Fibroblast of upper back skin (primary cell): ENCODE measurements at places on chromosomes 6 and 20.
A peak's percentile ranks its signal among the peaks of the same experiment; 100 is the strongest.

GRCh38 chr6:147941143-147941542 lies 401.5 kb upstream of the SASH1 start:
- peak; percentile 80 for DNase-seq

DNA sequence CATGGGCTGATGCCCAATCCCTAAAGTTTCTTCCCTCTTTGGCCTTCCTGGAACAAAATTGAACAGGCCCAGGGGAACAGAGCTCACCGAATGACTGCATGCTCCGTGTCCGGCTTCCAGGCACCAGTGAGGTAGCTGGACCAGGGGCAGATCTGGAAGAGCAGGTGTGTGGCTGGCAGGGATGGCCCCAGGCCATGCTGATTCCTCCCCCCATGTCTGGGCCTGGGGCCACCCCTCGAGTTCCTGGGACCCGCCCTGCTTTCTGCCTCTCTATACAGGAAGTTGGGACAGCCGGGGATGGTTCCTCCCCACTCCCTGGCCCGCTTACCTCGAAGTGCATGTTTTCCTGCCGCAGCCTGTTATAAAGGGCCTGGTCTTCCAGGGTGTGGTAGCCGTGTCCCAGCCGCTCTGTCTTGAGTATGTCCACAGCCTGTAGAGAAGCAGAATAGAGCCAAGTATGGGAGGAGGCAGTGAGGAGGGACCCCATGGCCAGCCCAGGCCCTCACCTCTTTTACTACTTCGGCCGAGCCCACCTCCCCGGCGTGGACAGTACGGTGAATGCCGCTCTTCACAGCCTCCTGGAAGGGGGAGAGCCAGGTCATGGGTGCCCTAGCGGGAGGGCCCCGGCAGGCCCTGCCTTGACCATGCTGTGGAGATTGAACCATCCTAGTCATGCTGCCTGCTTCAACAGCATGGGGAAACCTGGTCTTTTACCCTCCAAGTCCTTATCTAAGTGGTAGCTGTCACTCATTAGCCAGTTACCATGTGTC lies 28.8 kb downstream of the ADA start:
- no peak for DNase-seq

GRCh38 chr6:166382500-166382932 lies 224 bp downstream of the MPC1 start:
- DNase-seq: no peak

DNA sequence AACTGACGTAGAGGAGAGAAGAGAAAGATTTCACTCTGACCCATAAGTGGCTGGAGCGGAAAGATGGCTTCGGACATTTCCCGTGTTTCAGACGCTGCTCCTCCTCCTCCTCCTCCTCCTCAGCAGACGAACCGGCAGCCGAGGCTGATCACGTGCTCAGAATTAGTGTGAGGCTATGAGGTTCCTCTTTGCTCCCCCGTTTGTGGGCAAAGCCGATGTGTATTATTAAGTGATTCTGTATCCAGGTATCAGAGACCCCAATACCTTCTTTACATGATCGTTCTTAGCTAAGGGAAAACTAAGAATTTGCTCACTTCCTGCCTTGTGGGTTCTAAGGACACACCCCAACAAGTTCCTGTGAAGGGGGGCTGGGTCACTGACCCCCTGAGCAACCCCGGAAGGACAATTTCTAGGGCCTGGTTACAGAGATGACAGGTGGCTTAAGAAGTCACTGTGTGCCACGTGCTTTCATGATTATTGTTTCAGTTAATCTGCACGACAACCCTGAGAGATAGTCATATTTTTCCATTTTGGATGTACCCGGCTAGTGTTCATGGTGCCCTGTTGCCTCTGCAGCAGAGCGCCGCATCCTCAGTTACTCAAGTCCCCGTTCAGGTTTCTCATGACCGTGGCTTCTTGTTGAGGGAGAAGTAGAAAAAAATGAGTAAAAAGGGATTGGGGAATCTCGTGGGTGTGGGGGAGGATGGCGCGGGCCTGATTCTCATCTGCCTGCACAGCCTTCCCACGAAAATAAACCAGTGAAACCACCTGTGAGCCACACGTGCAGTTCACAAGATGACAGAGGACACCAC lies 671.8 kb downstream of the QKI start:
- no peak for DNase-seq

DNA sequence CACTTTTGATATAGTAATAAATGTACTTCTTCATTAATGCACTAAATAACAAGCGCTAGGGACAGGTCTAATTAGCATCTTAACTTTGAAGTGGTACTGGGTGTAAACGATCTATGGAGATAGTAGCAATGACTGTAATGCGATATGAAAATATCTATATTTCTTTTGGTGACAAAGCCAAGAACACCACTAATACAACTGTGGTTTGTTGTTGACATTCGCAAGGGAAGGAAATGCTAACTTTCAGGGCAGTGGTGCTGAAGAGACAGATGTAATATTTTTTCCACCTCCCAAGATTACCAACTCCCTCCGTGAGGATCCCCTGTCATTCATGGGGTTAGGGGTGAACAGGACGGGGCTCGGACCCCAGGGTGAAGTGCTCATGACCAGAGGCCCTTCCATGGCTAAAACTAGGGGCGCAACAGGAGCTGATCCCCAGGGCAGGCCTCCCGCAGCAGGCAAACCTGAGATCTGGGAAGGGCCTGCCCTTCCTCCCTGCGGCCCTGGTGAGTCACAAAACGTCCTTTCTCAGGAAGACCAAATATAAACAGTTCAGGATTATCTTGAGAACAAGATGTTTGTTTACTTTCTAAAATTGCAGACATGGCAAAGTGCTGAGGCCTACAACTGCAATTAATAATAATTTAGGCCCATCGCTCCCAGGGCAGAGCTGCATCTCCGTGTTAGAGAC lies 65.0 kb upstream of the TOX2 start:
- no peak for DNase-seq

DNA sequence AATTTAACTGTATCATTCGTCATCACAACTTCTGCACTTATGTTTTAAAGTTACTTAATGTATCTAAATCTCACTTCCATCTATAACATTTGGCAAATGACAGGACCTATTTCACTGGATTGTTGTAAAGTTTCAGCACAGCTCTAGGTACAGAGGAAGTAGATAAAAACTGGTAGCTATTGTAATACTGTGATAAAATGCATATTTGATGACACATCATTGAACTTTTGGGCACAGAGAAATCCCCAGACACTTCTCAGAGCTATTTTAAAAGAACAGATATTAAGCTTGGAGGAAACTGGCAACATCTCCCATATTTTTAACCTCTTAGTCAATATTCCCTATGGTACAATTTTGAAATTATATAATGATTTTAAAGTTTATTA lies 138.7 kb downstream of the RFPL4B start:
- DNase-seq: peak; percentile 64

DNA sequence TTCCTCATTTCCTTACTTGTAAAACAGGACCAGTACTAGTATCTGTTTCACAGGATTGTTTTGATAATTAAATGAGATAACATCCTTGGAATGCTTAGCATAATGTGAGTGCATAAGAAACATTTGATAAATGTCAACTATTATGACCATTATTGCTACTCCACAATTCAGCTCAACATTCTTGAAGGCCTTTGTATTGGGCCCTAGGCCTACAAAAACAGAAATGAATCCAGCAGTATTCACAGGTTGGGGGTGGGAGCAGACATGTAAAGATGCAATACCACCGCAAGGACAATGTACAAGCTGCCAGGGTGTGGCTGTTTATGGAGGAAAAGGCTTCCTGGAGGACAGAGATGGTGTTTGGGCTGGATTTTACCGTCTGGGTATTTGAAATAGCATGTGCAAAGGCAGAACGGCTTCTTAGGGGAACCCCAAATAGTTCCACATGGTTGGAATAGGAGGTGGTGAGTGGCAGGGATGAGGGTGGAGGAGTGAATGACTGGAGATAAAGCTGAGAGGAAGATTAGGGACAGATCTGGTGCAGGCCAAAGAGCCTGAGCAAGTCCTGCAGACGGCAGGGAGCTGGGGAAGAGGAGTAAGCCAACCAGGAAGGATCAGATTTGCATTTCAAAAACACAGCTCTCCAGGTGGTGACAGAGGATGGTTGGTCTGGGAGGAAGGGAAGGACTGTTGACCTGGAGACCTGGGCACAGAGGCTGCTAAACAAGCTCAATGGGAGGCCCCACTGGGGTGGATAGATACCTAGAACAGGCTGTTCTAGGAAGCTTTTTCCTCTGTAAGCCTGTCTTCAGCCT lies 57.0 kb upstream of the EPB41L1 start:
- DNase-seq: peak; percentile 82
